ENCODE measurements at places on chromosomes 13 and 19.

DNA sequence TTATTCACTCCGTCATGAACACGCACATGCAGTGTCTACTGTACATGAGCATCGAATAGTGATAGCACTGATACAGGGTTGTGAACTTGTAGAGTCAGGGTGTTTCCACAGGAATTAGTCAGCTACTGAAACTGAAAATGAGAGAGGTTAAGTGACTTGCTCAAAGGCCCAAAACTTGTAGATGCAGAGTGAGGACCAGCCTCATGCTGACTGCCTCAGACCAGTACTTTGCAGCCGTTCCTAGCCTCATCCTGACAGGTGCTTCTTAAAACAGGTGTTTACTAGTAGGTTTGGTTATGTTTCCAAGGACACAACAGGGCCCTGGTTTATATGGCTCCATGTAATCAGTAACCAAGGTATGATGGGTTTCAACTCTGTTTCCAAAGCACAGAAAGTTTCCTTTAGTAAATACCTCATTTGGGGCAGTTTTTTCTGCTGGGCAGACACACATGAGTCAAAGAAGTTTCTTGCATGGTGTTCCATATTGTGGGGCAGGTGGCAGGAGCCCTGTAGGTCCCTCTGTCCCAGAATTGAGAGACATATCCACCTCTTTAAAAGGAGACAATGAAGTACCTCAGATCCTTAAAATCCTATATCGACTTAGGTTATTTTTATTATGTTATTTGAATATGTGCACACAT, 16.0 kb downstream of the FGF9 start:
- DNase-seq = no peak

GRCh38 chr19:39052846-39053245, 20.5 kb upstream of the FBXO27 start:
- no peak for DNase-seq

DNA sequence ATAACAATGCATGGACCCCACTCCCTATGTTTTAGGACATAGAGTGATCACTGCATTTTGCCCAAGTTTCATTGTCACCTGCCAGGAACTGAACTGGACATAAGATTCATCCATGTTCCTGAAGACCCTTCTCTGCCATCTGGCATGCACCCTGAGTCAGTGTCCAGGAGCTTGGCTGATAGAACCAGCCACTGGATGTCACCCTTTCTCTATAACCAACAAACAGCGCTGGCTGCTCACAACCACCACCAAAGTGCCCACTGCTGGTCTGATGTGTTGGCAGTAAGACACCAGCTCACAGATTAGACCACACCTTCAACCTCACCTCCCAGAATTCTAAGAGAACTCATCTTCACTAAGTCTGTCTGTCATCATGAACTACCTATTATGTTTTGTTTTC, 333.4 kb downstream of the ITGBL1 start:
- no peak for DNase-seq

DNA sequence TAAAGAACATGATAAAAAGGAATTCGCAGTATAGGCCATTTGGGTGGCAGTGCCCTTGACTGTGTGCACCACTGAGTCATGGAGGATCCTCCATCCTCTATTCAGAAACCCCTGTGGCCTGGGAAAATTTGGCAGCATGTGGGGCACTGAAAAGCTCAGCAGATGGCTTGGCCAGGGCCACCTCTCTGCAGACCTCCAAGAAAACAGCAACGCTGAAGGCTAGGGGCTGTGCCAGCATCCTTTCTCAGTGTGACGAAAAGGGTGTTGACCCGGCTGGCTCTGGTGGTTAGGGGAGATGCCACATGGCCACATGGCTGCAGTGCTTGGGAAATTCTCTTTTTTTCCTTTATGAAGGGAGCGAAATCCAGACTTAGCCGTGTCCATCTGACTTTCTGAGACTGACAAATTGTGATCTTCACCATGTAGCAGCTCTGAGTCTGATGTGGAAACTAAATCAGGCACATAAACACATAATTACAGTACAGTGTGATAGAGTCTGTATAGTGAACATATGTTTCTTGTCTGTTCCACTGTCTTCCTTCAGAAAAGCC, 178.0 kb downstream of the KCTD12 start:
- no peak for DNase-seq

GRCh38 chr19:34475026-34475974, 6.3 kb upstream of the WTIP start:
- DNase-seq = no peak

DNA sequence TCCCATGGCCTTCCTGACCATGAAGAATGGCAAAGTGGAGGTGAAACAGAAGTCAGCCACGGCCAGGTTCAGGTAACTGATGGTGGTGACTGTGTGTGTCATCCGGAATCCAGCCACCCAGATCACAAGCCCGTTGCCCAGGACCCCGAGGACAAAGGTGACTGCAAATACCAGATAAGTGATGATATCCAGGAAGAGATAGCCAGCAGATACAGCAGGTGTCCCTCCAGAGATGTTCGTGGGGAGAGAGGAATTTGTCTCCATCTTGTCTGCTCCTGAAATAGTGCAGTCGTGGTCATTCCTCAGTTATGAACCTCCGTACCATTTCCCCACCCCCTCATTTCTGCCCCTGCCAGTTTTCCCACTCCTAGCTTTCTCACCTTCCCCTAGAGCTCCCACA, 4.9 kb downstream of the FPR1 start:
- DNase-seq = no peak

DNA sequence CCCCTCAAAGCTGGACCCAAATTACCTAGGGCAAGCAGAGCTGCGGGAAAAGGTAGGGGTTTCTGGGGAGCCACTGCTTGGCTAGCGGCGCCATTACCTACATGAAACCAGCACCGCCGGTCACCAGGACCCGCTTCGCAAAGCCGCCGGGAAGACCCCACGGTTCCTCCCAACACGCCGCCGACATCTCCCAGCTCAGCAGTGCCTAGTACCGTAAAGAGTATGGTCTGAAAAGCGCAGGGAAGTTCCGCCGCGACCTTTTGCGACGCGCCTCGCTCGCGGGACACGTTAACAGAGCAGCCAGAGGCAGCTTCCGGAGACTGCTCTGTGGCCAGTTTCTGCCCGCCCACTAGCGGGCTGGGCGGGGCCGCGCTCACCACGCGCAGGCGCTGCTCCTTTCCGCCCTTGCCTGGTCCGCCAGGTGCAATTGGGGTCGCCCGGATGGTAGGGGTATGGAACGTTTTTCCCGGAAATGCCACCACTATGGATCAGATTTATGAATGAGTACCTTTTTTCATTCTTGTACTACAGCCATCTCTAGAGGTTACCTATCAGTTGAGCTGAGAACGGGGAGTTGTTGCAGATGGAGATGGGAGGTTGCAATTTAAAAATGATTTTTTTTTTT, at the start of gene TGDS:
TSS of gene TGDS (minus strand) at position 203 of the 625 bp plus-strand sequence. CDS start at position 187, 16 bp downstream.
- peak; percentile 72 for DNase-seq

DNA sequence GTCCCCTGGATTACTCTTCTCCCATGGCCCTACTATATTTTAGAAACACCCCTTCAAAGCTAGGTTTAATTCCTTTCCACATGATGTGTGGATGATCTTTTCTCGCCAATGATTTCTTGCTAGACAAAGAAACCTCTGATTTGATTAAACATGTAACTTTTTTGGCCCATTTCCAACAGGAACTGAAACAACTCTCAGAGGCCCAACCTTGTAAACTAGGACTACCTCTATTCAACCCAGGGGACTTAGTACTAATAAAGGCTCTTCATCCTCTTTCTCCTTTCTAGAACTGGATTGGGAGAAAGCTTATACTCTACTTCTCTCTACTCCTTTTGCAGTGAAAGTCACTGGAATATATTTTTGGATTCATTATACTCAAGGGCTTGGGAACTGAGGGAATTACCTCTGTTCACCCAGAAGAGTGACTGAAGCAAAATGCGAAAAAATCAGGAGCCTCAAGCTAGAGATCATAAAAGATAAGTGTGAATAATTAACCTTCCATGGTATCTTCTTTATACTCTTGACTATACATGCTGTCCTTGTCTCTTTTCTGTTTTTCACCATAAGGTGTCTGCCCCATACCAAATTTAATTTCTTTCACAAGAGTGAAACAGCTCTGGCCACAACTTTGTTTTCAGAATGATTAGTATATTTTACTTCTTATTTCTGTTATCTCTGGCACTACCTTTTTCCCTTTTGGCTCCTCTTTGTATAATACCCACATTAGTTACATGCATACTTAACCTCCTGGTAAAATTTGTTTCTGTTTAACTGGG, 977.6 kb downstream of the SLITRK5 start:
- DNase-seq = no peak

- no peak for DNase-seq
Observed at GRCh38 chr13:91097269-91097668, 250.2 kb upstream of the MIR17HG start.

DNA sequence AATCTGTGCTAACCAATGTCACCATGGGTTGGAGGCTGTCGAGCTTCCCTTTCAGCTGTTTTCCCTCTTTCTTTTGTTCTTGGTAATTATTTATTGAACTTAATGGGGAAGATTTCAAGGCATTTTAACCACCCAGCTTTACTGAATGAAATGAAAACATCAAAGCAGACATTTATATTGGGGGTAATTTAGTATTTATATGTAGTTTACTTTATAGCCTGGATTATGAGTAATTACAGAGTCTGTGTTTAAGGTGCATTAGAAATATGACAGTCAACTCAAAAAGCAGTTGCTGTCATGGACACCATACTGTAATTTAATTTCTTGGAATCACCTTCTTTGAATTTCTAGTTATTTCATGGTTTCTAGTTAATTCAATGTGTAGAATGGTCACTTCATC, 42.0 kb downstream of the TNFRSF19 start:
- DNase-seq = no peak

DNA sequence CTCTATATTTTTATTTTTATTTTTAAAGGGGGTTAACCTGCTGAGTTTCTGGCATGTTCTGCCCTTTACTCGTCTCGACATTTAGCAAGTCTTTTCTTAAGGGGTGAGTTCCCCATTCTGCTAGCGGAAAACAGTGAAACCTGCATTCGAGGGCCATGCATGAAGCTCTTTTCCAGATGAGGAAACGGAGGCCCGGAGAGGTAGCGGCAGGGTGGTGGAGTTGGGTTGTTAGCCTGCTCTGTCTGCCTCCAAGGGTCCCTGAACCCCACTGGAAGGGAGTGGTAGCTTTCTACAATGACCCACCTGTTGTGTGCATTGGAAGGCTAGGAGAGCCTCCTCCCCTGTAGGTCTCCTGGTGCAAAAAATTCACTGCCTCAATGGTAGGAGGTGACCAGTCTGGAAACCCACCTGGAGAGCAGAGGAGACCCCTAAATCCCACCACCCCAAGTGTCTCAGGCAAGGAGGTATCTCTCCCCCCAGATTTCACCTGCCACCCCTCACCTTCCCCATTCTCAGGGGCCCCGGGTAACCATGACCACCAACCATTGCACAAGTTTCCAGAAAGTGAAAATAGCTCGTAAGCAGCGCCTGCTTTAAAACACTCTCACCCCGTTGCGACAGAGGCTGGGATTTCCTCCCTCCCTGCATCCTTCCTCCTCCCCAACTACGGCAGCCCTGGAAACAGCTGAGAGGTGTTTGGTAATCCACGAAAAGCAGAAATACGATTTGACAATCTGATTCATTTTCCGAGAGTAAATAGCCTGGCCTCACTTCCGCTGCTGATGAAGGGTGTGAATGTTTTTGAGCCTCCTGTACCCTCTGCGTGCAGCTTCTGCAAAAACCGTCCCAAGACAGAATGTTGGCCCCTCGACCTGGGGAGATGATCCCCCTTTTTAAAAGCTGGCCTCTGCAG, 3.5 kb downstream of the KLF2 start:
- no peak for DNase-seq

DNA sequence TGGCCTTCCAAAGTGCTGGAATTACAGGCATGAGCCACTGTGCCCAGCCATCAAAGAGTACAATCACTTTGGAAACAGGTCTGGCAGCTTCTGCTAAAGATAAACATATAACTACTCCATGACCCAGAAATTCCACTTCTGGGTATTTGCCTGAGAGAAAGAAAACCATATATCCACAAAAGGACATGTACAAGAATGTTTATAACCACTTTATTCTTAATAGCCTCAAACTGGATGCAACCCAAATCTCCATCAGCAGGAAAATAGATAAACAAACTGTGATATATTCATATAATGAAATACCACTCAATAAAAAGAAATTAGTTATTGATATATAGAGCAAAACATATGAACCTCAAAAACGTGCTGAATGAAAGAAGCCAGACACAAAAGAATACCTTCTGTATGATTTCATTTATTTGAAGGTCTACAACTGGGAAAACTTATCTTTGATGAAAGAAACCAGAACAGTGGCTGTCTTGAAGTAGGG, 40.5 kb downstream of the TEX26 start:
- DNase-seq = no peak

DNA sequence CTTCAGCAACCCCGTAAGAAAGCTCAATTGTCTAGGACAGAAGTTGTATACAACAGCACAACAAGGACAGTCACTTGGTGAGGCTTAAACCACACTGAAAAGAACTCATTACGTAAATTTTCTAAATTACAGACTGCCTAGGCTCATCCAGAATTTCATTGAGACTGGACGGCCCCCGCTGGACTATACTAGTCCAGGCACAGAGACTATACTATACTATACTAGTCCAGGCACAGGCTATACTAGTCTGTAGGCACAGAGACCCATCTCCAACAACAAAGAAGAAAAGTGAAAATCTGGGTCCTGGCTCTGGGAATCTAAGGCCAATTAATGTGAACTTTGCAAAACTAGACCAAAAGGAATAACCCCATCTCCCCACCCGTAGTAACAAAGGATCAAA, 700 bp downstream of the ZNF816 start:
- DNase-seq = no peak

DNA sequence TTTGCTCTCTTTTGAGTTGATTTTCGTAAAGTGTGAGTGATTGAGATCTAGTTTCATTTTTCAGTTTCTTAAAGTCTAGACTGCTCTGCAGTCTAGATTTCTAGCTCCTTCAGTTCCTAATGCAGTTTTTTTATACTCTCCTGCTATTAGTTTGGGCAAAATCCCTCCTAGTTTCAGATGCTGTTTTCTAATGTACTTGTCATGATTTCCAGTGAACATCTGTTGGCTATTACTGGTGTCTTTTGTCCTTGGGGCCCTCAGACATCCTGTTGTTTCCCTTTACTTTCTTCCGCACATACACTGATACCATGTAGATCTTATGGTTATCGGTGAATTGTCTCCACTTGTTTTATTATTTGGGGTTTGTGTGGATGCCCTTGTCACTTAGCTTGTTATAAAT, 292.1 kb downstream of the TDRD3 start:
- no peak for DNase-seq

Measured in activated CD8-positive, alpha-beta memory T cell treated with anti-CD3 and anti-CD28 coated beads for 1 hour (primary cell).